ENCODE measurements at places on chromosomes 12 and 14.

DNA sequence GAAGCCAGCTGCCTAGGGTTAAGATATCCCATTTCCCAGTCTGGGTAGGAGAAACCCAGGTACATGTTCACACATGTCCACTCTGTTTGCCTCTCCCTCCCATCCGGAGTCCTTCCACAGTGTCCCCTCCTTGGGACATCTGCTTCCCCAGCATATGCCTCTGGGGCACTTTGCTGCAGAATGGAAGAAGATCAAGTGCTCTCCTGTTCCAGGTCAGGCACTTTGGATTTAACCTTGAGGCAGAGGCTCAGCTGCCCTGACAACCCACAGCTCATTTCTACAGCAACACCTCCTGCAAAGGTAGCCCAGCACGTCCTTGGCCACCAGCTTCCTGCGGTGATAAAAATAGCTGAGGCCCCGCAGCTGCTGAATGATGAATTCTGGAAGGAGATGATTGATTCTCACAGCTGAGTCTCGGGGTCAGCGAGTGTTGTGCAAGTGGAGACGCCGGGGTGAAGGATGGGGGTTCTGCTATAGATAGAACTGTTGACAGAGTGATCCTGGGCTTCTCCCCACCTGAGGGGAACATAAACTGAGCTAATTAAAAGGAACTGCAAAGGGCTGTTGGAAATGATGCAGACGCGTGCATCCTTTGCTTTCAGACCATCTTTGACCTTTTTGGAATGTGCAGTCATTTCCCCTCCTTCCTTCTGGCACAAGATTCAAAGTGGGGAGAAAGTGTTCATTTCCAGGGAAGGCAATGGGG lies 145.0 kb downstream of the SLC38A6 start:
- DNase-seq = no peak

DNA sequence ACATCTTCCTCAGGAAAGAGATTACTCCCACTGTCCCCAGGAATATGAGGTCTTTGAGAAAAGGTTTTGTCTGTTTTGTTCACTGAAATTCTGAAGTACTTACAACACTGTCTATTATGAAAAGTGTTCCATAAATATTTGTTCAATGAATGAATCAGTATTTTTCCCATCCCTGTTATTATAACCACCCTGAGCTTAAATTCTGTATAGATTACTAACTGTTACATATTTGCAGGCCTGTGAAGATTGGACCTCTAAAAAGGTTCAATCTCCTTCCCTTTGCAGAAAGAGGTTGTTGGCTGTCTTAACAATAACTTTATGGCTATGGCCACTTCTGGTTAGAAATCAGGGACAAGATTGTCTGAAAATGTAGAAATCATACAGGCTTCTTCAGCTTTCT lies 174.5 kb upstream of the NPAS3 start:
- no peak for DNase-seq

- no peak for DNase-seq
These were observed 114.4 kb downstream of the LMNTD1 start for GRCh38 chr12:25438638-25439037.

DNA sequence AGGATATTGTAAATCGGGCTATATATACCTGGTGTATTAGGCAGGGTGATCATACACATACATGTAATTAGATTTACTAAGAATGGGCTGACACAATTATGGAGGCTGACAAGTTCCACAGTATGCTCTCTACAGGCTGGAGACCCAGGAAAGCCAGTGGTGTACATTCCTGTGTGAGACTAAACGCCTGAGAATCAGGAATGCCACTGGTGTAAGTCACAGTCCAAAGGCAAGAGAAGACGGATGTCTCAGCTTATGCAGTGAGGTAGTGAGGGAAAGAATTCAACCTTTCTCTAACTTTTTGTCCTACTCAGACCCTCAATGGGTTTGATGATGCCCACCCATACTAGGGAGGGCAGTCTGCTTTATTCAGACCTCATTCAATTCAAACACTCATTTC lies 57.1 kb downstream of the METTL25 start:
- no peak for DNase-seq

DNA sequence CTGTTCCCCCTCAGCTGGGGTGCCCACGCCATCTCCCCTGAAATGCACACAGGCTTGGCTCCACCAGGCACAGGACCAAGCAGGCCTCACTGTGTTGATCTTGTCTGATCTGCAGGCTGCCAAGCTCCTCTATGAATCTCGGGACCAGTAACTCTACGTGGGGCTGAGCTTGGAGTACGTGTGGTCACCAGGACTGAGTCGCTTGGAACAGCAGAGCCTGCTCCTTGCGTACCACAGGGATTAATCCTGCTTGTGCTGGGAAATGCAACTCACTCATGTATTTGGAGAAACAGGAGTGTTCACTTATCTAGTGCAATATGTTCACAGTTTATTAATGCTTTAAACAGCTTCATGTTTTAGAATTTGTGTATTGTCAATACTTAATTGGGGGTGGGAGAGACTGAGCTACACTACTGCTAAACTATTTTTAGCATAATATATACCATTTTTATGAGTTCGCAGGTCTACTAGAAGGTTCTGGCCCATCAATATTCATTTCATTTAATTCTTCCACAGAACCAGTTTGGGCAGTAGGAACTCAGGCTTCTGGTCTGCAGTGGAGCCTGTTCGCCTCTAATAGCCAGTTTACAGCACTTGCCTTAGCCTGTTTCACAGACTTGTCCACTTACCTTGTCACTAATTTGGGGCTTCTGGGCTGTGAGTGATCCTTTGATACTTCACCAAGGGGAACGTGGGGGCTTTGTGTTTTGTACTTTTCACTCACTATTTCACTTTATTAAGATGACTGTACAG lies 17.4 kb downstream of the ZFYVE21 start:
- DNase-seq = no peak

GRCh38 chr14:23307687-23308644 lies 1.3 kb downstream of the BCL2L2 start:
- DNase-seq = no peak

- DNase-seq = peak; percentile 21
These were observed 30.7 kb downstream of the CEP290 start for GRCh38 chr12:88111074-88111652.

DNA sequence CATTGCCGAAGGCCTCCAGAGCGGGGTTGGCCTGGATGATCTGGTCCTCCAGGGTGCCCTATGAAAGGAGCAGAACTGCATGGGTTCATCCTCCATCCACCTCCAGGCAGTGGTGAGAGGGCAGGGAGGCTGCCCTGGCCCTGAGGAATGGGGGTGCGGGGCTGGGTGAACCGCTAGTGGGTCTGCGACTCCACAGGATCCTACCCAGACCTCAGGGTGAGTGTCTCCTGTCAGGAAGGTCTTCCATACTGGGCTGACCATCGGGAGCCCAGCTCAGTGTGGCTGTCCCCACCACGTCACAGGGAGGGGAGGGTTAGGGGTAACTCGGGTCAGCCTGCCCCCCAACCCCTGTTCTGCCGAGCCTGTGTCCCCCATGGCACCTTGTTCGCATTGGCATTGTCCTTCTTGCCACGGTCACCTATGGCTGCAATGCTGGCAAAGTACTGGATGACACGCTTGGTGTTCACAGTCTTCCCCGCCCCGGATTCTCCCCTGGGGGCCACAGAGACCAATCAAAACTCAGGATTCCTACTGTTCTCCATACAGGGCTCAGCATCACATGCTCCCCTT lies 3.7 kb downstream of the MYH6 start:
- no peak for DNase-seq

DNA sequence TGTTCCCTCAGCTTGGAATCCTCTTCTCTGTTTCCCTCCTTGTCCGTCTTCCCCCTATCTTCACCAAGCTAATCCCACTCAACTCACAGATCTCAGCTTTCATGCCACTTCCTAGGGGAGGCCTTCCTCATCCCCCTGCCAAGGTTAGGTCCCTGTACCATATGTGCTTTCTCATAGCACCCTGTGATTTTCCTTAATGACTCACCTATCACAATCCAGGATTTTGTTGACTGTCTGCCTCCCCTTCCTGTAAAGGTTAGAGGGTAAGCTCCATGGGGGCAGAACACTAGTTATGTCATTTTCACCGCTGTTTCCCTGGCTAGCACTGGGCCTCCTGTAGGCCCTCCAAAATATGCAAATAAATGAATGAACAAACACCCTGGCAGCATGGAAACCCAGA lies 57.6 kb downstream of the CRADD start:
- DNase-seq = no peak

GRCh38 chr12:8108808-8109398 lies 14.5 kb upstream of the CLEC4A start:
- peak; percentile 48 for DNase-seq

GRCh38 chr12:6183689-6184428 lies 16.3 kb upstream of the CD9 start:
- DNase-seq = peak; percentile 48

DNA sequence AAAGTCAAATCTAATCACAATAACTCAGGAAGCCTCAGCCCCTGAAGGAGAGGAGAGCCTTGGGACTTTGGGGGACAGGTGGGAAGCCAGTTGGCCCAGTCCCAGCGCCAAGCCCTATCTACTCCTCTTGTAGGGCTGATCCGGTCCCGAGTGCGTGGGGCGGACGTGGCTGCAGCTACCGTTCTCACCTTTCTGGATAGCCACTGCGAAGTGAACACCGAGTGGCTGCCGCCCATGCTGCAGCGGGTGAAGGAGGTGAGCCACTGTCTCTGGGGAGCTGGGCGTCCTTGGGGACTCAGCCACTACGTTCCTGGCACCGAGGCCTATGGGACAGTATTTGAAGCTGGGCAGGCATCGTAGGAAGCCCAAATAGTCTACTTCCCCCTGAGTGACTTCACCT lies 68.4 kb downstream of the GALNT16 start:
- DNase-seq = no peak

- no peak for DNase-seq
These were observed 12.9 kb downstream of the LRIG3 start for GRCh38 chr12:58907391-58907790.

DNA sequence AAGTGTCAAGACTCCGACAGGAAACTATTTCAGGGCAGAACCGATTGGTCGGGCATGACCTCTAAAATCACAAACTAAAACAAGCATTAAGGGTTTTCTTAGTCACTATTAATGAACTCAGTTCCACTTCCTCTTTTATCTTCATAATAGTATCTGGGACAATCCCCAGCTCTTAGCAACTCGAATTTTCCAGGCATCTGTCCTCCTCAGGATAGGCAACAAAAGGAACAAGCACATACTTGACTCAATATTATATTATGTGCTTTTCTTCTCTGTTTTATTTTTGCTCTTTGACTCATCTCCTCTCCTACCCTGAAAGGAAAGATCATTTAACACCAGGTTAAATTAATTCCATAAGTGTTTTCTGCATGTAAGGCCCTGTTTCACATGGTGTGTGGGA lies 638.3 kb upstream of the TBX3 start:
- no peak for DNase-seq

- no peak for DNase-seq
These were observed 94.7 kb downstream of the CHST11 start for GRCh38 chr12:104551313-104551931.

DNA sequence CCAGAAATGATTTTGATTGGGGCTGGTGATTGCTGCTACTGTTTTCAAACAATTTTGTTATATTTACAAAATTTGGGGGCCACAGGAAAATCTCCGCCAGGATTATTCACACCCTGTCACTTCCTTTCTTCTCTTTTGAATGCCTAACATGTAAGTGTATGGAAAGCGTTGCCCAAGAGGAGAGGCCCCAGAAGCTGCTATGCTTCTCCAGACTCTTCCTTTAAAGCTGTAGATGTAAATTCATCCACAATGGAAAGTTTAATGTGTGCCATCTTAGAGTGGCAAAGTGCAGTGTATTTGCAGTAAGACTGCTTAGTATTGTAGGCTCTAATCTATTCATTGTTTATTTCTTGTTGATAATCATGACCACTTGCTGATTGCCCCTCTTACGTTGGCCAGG lies 136.7 kb upstream of the LRIG3 start:
- no peak for DNase-seq

- no peak for DNase-seq
These were observed 5.1 kb upstream of the SERPINA10 start for GRCh38 chr14:94298130-94298529.

DNA sequence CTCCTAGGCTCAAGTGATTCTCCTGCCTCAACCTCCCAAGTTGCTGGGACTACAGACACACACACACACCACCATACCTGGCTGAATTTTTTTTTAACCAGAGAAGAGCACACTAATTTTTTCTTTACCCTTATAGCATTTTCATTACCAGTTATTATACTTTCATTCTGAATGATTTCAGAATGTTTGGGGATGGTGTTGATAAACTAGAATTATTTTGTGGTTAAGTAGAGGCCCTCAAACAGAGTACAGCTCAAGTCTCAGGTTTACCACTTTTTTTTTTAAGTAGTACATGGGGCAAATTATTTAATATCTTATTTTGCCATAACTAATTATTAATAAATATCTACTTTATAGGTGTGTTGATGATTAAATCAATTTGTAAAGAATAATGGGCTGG lies 86.6 kb downstream of the FUT8 start:
- no peak for DNase-seq

- no peak for DNase-seq
These were observed 4.9 kb downstream of the DDX51 start for GRCh38 chr12:132138941-132139871.

DNA sequence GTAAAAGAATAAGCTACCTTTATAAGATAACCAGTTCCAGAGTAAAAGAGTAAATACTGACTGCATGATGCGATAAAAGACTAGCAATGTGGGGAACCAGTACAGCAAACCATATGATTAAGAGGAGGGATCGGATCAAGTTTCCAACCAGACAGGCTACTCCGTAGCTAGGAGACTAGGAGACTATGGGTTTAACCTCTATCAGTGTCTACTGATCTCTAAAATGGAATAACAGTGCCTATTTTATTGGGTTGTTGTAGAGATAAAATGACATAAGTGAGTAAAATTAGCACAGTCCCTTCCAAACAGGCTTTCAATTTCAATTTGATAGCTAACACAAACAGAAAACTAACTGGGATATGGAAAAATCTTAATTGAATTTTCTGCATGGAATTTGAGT lies 76.0 kb downstream of the PAWR start:
- no peak for DNase-seq

DNA sequence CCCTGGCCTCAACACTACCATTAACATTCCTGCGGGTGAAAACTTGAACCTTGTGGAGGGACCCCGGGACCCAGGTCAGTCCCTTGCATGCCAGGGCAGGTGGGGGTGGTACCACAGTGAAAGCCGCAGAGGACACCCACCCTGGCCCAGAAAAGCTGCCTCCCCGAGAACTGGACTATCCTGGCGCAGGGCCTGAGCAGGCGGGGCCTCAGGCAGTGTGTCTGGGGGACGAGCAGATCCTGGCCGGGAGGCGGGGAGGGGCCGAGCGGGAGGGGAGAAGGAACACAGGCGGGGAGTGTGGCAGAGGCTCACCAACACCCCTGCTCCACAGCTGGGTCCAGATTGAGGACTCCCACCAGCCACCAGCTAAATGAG lies 10.0 kb downstream of the AHNAK2 start:
- no peak for DNase-seq

- no peak for DNase-seq
These were observed 385.9 kb downstream of the EGLN3 start for GRCh38 chr14:33564774-33565630.

GRCh38 chr12:56634242-56634836 lies 4.2 kb upstream of the BAZ2A start:
- no peak for DNase-seq

DNA sequence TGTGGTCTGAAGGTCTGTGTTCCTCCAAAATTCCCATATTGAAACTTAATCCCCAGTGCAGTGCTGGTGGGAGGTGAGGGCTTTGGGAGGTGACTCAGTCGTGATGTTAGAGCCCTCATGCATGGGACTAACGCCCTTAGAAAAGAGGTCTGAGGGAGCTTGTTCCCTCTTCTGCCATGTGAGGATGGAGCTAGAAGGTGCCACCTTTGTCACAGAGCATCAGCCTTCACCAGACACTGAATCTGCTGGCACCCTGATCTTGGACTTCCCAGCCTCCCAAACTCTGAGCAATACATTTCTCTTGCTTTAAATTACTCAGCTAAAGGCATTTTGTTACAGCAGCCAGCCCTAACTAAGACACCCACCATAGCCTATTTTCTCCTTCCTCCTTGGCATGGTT lies 13.9 kb downstream of the RAB15 start:
- no peak for DNase-seq

All from AG09309 (cell line).